ENCODE measurements at places on chromosomes 11 and 22.

DNA sequence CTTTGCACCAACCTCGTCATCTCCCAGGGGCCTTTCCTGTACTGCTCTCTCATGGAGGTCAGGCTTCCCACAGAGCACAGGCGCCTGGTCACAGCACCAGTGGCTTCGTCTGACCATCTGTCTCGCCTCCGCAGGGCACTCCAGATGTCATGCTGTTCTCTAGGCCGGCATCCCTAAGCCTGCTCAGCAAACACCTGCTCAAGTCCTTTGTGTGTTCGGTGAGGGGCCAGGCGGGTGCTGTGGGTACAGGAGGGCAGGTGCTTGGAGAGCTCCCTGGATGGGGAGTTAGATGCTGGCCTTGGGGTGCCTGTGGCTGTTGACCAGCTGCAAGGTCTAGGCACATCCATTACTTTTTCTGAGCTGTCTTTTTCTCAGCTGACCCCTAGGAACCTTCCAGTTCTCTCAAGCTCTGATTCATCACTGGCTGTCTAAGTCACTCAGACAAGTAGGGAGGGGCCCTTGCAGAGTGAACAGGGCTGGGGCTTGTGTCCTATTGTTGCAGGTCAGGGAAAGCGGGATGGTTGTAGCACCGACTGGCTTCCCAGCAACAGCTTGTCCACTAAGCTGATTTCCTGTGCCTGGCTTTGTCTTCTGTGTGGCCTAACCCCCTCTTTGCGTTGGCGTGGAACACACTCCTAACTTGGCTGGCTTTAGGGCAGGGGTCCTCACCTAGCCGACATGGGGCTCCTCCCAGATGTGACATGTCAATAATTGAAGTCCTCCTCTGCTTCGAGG, 9.2 kb downstream of the CLDN5 start:
- DNase-seq = no peak

DNA sequence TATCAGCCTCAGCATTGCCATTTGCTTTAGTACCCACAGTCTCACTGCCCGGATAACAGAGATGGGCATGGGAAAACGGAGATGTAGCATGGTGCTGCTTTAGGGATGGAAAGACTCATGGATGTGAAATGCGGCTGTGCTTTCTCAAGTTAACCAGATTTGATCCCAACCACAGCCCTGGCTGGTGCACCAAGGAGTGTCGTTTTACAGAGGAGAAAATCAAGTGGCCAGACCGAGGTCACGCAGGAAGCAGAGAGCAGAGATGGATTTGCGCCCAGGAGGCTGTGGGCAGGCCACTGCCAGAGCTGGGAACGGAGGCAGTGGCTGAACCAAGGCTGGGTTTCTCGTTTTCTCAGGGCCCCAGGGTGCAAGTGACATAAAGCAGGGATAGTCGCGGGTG, 9.0 kb downstream of the MB start:
- DNase-seq = no peak

- no peak for DNase-seq
Measured at GRCh38 chr11:129265125-129265788, 73.1 kb upstream of the ARHGAP32 start.

DNA sequence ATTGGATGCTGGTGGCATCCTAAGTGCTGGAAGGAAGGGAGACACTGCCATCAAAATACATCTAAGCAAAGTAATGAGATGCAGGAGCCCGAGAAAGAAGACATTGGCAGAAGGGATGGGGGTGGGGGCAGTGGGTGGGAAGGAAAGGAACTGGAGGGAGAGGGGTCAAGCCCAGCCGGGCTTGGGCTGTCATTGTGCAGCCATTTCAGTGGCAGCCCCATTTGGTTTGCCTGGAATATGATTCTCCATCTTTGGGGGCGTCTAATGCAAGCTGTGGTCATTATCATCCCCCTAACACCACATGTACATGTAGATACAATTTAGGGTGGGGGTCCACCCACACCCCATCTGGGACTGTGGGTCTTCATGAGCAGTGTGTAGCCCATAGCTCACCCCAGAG, 13.9 kb upstream of the ACCSL start:
- no peak for DNase-seq

GRCh38 chr11:118396097-118396501, 5.3 kb upstream of the ATP5MG start:
- DNase-seq = no peak

DNA sequence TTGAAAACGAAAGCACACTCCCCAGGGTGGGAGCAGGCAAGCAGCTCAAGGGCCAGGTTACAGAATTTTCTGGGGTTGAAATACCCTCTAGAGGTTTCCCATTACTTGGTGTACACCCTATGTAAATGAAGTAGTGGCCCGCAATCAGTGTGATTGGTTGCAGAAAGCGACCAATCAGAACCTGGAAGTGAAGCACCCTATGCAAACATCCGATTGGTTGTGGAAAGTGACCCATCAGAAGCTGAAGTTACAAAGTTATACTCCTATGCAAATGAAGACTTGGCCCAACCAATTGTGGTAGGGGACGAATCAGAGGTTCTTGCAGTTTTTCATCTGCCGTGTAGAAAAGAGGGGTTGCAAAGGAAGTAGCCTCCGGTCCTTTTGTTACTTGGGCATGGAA, 19.2 kb downstream of the PRR5 start:
- no peak for DNase-seq

DNA sequence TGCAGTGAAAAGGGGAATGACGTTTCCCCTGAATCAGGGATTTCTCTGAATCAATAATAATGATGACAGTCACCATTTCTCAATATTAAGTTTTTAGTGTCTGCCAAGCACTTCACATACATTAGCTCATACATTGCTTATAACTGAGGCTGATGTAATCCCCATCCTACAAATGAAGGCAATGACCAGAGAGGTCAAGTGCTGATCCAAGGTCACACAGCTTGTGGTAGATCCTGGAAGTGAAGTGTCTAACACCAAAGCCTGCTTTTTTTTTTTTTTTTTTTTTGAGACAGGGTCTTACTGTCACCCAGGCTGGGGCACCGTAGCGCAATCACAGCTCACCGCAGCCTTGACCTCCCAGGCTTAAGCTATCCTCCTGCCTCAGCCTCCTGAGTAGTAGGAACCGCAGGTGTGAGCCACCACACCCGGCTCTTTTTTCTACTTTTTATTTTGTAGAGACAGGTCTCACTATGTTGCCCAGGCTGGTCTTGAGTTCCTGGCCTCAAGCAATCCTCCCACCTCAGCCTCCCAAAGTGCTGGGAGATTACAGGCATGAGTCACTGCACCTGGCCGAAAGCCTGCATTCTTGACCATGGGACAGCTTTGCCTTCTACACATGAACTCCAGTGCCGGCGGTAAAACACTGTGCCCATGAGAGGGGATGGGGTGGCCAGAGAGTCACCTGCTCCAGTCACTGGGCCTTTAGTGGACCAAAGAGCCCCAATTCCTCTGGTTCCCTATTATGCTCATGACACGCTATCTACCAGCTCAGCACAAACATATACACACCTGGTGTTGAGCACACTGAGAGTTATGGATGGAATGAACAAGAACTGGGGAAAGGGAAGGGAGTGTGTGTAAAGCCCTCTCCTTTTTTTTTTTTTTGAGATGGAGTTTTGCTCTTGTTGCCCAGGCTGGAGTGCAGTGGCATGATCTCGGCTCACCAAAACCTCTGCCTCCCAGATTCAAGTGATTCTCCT, 17.4 kb downstream of the ARHGAP1 start:
- no peak for DNase-seq

DNA sequence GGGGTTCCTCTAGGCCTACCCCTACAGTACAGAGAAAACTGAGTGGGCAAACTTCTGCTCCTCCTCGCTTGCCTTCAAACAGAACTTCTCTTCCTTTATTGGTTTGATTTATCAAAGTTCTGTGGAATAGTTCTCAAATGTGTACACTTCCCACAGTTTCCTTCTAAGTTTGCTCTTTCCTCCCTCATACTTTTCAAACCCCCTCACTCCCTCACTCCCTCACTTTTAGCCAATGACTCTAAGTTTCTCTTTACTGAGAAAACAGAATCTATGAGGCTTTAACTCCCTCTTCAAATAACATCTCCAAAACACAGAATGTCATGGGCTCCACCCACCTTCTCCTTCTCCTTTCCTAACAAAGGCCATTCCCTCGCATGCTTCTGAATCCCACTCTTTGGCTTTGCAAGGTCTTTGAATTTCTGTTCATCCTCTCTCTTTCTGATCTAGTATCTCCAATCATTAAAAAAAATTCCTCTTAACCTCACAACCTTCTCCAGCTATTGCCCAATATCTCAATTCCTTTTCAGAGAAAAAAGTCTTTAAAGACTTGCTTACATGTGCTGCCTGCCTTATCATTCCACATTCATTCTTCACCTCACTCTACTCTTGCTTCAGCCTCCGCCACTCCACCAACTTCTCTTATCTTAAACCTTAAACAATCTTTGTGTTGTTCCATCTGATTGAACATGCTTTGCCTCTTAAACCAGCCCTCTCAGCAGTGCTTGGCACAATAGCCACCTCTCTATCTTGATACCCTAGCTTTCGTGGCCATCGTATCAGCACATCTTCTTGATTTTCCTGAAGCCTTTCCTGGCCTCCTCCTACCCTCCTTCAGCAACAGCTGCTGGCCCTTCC, 57.2 kb downstream of the DDI1 start:
- no peak for DNase-seq

DNA sequence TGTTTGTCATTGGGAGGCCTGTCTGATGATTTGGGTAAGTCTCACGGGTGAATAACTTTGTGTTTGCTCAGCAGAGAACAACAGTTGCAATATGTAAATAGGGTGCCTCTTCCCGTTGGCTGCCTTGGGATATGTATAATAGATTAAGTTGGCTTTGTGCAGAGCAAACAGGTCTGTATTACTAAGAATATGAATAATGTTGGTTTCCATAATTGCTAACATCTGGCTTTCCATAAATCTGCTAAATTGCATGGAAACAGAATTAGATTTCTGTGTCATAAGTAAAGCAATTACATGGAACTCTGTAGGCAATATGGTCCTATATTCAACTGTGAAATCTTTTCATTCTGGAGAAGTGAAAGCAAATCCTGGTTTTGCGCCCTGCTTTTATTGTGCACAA, 636.0 kb upstream of the ANO5 start:
- DNase-seq = no peak

DNA sequence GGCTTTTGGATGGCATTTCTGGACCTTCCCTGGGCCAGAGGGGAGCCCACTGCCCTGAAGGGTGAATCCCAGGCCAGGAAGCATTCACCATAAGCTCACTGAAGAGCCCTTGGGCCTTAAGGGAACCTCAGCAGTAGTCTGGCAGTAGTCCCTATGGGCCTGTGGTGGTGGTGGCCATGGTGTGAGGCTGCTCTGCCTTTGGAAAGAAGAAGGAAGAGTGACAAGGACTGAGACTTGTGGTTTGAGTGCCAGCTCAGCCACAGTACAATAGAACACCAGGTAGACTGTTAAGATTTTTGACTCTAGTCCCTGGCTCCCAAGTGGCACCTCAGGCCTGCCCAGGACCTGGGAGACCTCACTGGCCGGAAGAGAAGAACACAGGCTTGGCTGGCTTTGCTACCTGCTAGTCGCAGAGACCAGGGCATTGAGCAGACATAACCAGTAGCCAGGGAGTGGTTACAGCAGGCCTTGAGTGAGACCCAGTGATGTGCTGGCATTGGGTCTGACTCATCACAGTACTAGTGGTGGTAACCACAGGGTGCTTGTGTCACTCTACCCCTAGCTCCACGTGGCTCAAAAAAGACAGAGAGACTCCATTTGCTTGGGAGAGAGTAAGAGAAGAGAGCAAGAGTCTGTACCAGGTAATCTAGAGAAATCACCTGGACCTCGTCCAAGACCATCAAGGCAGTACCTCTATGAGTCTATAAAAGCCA, 259.8 kb upstream of the BLID start:
- no peak for DNase-seq

DNA sequence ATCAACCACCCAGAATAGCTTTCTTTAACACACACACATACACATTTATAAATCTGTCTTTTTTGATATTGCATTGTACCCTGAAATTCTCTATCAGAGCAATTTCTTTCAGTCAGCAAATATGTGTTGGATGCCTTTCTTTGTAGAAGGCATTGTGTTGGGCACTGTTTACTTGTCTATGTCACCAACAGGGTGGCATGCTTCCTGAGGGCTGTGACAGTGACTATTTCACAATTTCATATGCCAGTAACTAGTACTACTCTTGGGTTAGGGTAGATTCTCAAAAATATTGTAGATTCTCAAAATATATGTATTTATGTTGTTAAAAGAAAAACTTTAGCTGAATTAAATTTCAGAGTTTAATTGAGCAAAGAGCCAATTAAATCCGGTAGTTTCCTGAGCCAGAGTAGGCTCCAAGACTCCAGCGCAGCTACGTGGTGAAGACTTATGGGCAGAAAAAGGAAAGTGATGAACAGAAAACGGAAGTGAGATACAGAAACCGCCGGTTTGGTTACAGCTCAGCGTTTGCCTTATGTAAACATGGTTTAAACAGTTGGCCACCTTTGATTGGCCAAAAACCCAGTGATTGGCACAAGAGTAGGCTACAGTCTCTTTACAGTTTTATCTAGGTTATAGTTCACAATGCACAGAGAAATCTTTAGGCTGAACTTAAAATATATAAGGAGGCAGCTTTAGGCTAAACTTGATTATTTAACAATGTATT, 723.3 kb downstream of the NTM start:
- DNase-seq = no peak

DNA sequence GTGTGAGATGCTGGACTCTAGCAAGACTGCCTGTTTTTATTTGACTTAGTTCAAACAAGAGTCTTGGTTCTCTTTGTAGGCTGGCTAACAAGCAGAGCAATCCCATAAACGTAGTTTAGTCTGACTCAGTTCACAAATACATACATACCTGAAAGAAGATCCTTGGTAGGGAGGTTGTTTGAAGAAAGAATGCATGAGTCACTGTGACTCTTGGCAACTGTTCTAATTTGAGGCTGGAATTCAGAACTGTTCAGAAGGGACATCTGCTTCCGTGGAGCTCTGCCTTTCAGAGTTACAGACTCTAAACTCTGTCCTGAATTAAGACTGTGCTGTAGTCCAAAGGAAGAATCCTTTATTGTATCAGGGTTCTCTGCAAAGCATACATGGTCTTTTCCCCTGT, 32.2 kb downstream of the C2CD3 start:
- no peak for DNase-seq

- DNase-seq = no peak
Measured at GRCh38 chr11:73215191-73216134, 2.6 kb upstream of the P2RY2 start.

DNA sequence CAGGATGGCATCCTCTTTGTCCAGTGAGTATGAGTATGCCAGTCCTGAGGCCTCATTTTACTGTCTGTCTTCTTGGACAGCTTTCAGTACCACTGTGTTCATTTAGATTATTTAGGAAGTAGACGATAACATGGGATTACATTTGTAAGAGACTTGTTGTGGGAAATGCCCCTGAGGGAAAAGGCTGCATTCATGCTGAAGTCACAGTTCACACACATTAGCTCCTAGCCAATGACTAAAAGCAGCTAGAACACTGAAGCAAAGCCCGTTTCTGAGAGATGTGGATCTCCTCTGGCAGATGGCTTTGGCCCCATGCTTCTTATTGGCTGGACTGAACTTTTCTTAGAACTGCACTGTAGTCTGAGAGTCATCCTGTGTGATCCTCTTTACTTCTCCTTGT, 242.4 kb downstream of the FAM76B start:
- DNase-seq = no peak

GRCh38 chr11:59866397-59866796, at the start of gene TCN1:
Gene TCN1, minus strand, starts transcription at chr11:59866487. Its CDS starts 17 bp downstream, at chr11:59866470.
- DNase-seq = no peak
